Calu3 (cell line): ENCODE measurements at places on chromosomes 2 and 18. TPM values are rescaled to one million over a fixed set of nuclear protein-coding genes. Genes with fewer than 3 reads are reported as not detected.

AOX1 gene
- total RNA-seq, result 0.22 and 0.45 TPM in 2 replicates

LRATD1 gene
- total RNA-seq, result 14.2 and 15.4 TPM in 2 replicates

PIK3C3 gene
- 32.9 and 49.8 TPM in 2 replicates for total RNA-seq

RESP18 gene
- total RNA-seq, result not detected in 2 replicates

ACMSD gene
- total RNA-seq, result not detected in 2 replicates

FAP gene
- 0.61 and 2.1 TPM in 2 replicates for total RNA-seq

DNA sequence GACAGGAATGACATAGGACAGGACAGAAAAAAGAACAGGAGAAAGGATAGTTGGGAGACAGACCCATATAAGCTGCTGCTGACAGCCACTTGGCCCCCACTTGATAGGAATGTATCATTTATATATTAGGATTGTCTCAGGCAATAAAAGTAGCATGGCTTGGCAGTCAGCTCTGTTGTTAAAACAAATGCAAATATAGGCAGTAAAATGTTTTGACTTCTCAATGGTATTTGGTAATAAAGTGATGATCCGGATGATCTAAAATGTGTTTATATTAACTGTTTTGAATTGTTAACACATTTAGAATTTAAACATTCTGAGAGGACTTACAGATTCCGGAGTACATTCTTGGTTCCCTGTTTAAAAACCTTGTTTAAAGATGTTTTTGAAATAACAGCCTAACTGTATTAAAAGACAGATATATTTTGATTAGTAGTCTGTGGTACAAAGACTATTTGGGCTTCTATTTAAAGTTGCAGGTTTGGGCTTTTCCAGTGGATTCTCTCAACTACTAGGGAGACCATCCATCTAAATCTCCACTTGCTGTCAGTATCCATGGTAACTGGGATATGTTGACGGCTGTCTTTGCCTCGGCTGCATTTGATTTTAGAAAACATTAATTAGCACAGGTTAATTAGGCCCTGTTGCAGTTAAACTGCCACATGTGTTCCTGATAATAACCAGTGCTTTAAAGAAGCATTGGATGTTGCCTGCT lies 147.6 kb downstream of the ESCO1 start:
- DNase-seq, result no peak
- H3K36me3 ChIP-seq, result no peaks in the 10 kb centered on the region
- no peaks in the 10 kb centered on the region for H3K27me3 ChIP-seq

GRCh38 chr2:176118601-176119339 lies 2.2 kb downstream of the HOXD10 start:
- no peaks in the 10 kb centered on the region for H3K4me1 ChIP-seq
- H3K36me3 ChIP-seq, result no peaks in the 10 kb centered on the region
- H3K4me3 ChIP-seq, result no peak overlapping the region

GRCh38 chr2:217776631-217777030 lies 226.2 kb downstream of the TNS1 start:
- no peak for DNase-seq
- no peak overlapping the region for H3K4me3 ChIP-seq

DNA sequence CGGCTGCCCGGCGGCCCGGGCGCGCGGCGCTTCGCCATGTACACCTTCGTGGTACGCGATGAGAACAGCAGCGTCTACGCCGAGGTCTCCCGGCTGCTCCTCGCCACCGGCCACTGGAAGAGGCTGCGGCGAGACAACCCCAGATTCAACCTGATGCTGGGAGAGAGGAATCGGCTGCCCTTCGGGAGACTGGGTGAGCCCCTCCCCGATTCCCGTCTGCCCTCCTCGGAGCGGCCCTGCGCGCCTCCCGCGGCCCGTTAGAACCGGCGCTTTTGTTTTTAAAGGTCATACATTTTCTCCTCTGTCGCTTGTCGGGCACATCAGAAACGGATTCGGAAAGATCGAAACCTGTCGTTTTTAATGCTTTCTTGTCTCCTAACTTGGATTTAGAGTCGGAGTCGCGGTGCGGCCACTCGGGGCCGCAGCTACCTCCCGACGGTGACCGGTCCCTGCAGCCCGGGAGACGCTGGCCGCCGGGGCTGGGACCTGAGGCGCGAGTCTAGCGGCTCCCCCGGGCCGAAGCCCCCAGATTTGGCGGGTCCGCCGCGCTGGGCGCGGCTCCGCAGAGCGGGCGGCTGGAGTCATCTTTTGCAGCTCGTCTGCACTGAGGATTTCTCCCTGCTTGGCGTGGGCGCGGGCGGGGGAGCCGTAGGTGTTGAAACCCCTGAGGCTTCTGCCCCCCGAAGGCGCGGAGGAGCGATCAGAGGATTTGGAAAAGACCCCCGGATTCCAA lies 519 bp downstream of the TTL start:
- peaks cover 23% of the 10 kb centered on the region for H3K4me1 ChIP-seq
- H3K36me3 ChIP-seq, result peaks cover 36% of the 10 kb centered on the region
- H3K27ac ChIP-seq, result peak overlapping the region; percentile 15
- peak overlapping the region; percentile 80 for H3K4me3 ChIP-seq
- DNase-seq, result peak; percentile 34
- no peaks in the 10 kb centered on the region for H3K27me3 ChIP-seq

DNA sequence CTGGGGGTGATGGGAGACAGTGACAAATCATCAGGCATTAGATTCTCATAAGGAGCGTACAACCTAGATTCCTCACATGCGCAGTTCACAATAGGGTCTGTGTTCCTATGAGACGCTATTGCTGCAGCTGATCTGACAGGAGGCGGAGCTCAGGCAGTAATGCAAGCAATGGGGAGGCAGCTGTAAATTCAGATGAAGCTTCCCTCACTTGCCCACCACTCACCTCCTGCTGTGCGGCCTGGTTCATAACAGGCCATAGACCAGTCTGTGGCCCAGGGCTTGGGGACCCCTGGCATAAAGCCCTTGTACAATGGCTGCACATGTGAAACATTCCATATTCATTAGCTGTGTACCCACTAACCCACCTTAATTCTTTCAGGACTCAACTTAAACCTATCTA lies 18.0 kb downstream of the NMUR1 start:
- H3K4me1 ChIP-seq, result peaks cover 15% of the 10 kb centered on the region
- no peak for DNase-seq
- peaks cover 19% of the 10 kb centered on the region for H3K36me3 ChIP-seq
- H3K27me3 ChIP-seq, result no peaks in the 10 kb centered on the region
- H3K27ac ChIP-seq, result no peak overlapping the region

DNA sequence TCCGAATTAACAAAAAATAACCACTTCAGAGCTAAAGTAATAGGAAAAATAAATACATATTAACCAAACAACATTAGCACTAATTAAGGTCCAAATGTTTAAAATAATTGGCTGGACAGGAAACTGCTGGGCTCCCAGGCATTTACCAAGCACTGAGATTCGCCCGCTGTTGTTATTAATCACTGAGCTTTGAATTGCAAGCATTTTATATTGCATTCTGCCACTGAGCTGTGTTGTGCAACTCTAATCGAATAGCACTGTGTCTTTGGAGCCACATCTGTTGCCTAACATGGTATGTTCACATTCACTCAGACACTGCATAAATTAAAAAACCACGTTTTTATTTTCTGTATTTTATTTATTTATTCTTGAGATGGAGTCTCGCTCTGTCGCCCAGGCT lies 88.9 kb downstream of the SOWAHC start:
- H3K27me3 ChIP-seq, result no peaks in the 10 kb centered on the region
- no peak overlapping the region for H3K4me3 ChIP-seq
- peaks cover 18% of the 10 kb centered on the region for H3K36me3 ChIP-seq
- peak overlapping the region; percentile 89 for H3K27ac ChIP-seq
- no peak for DNase-seq

DNA sequence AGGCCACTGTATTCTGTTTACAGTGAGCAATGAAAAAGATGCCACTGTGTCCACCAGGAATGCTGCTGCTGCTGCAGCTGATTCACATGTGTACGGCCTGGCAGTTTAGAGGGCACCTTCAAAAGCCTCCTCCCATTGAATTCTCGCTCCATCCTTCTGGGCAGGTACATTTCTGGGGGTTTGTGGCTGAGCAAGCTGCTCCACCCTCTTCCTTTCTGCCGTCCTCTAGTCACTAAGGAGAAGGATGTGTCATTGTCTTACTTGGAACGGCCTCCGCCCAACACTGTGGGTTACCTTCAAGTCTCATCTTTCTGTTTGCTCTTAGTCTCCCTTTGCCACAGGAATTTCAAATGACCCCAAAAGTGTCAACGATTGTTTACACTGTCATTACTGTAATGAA lies 182.0 kb downstream of the ZBTB7C start:
- no peaks in the 10 kb centered on the region for H3K4me1 ChIP-seq
- DNase-seq, result no peak
- H3K27me3 ChIP-seq, result peaks cover 47% of the 10 kb centered on the region
- no peak overlapping the region for H3K4me3 ChIP-seq
- no peaks in the 10 kb centered on the region for H3K36me3 ChIP-seq

GRCh38 chr2:165238295-165238694 lies 919 bp upstream of the SCN2A start:
- DNase-seq, result peak; percentile 17
- no peaks in the 10 kb centered on the region for H3K27me3 ChIP-seq
- H3K4me1 ChIP-seq, result no peaks in the 10 kb centered on the region

DNA sequence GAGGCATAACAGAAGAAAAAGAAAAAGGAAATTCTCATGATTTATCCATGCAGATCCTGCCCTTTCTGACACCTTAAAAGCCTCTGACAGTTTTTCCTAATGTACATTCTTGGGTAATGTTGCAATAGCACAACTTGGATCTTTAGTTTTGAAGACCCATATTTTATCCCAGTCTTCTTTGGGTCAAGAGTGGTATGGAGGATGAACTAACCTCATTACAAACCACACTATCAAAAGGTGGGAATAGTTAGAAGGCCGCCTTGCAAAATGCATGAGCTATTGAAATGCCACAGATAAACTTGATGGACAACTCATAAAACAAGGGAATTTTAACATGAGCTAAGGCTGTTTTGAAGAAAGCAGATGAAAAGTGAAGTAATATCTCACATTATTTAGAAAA lies 1479.8 kb upstream of the ACVR2A start:
- H3K27me3 ChIP-seq, result no peaks in the 10 kb centered on the region
- no peaks in the 10 kb centered on the region for H3K36me3 ChIP-seq
- H3K4me3 ChIP-seq, result no peak overlapping the region
- H3K4me1 ChIP-seq, result no peaks in the 10 kb centered on the region
- DNase-seq, result no peak
- no peak overlapping the region for H3K27ac ChIP-seq

DNA sequence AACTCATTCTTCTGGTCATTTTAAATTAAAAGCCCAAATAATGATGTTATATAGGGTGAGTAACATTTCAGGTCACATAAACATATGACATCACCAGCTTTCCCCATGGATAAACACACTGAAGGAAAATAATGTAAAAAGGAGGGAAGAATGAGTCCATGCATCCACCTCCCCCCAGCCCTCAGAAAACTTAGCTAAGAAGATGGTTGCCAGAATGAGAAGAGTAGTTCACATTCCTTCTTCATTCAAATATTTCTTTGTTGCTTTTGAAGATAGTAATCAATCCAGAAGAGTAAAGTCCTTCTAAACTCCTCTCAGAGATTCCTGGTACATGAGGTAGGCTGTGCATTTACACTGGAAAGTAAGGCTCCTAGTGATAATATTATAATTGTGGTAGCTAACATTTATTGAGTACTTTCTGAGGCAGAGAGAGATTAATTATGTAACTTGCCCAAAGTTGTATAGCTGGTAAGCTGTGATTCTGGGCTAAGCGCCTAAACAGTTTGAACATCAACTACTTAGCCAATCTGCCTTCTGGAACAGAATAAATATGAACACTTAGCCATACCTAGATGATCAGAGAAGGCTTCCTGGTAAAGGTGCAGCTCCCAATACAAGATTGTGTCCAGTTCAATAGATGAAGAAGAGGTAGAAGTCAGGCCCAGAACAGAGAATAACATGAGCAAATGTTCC lies 256.7 kb upstream of the FN1 start:
- no peak for DNase-seq
- no peaks in the 10 kb centered on the region for H3K27me3 ChIP-seq
- H3K4me1 ChIP-seq, result peaks cover 32% of the 10 kb centered on the region
- peak overlapping the region; percentile 18 for H3K4me3 ChIP-seq
- peak overlapping the region; percentile 63 for H3K27ac ChIP-seq

GRCh38 chr2:208172125-208172524 lies 8.7 kb upstream of the CRYGA start:
- H3K36me3 ChIP-seq, result no peaks in the 10 kb centered on the region
- no peaks in the 10 kb centered on the region for H3K4me1 ChIP-seq
- H3K27ac ChIP-seq, result no peak overlapping the region
- no peak overlapping the region for H3K4me3 ChIP-seq
- no peaks in the 10 kb centered on the region for H3K27me3 ChIP-seq

DNA sequence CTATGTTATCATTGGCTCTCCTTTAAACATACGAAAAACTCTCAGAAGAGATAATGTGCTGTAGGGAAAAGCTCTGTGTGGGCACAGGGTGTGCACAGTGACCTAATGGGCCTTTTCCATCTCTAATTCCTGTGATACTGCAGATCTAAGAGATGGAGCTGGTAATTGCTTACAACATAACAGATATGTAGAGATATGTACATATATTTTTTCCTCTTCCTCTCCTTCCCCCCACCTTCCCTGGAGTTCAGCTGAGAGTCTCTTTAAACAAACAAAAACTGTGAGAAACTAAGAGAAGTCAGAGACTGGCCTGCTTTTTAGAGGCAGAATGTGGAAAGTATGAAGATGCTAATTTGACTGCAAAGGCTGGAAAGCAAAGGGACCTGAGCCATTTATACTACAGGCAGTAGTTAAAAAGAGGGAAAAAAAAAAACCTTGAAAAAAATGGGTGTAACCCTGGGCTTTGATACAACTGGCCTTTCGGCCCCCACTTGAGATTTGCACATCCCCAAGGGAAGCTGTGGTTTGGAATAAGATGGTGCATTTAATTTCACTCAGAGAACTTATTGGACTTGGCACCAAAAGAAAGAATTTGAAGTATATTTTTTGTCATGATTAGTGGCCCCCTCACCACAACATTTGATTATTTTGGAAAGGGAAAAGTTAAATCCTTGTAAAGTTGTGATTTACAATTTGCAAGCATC lies 502.2 kb upstream of the ZEB2 start:
- no peaks in the 10 kb centered on the region for H3K36me3 ChIP-seq
- H3K27ac ChIP-seq, result no peak overlapping the region
- no peaks in the 10 kb centered on the region for H3K27me3 ChIP-seq
- H3K4me3 ChIP-seq, result no peak overlapping the region

DNA sequence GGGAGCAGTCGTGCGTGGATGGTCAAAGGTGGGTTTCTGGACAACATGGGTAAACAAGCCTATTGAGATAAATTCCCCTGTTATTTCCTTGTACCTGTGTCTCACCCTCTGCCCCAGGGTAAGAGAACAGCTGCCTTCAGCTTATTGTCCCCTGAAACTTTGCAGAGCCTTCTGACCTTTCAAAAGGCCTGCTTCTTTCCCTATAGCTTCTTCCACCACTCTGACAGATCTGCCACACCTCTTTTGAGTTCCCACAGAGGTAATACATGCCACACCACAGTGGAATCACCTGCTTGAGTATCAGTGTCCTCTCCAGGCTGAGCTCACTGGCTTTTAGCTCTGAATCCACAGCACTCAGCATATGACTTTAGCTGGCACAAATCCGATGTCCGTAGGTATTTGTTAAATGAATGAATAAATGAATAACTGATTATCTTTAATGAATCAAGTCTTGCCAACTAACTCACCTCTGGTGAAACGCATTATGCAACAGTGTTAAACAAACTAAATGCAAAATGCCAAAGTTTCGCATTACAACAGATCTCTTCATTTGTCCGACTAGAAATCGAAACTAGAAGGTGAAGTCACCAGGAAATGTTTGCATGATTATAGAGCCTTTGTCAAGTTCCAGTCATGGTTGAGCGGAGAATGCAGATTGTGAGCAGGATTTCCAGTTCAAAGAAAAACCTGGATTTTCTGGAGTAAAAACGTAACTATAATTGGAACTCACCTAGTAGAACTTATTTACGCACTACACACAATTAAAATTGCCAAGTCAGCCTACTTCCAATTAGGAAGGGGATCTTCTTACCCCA lies 16.4 kb downstream of the DYNAP start:
- H3K4me1 ChIP-seq, result peaks cover 38% of the 10 kb centered on the region
- H3K27ac ChIP-seq, result peak overlapping the region; percentile 81
- H3K36me3 ChIP-seq, result peaks cover 9% of the 10 kb centered on the region
- peak; percentile 60 for DNase-seq
- H3K4me3 ChIP-seq, result peak overlapping the region; percentile 49
- no peaks in the 10 kb centered on the region for H3K27me3 ChIP-seq
